ENCODE measurements at places on chromosomes 1 and 21.

- no peak for DNase-seq
Measured at GRCh38 chr1:66154394-66154793, 361.7 kb downstream of the PDE4B start.

DNA sequence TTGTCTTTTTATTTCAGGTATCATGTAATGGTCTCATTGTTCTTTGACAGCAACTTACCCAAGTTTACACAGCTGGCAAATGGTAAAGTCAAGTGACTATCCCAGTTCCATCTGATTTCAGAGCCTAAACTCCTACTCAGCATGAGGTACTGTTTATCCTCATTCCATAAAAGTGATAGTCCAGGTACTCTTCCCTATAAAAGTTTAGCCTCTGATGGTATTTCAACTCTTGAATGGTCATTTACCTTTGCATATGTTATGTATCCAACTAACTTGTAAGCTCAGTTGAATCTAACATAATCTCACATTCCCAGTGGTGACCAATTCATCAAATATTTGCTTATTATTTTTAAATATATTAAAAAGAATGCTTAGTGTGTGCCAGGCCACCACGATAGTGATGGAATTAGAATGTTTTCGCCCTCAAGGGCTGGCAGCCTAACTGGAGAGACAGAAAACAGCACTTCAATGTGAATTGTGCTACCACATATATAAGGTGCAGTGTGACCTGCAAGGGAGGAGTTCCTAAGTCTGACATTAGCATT is 307.1 kb downstream of the CTH start:
- DNase-seq = no peak

DNA sequence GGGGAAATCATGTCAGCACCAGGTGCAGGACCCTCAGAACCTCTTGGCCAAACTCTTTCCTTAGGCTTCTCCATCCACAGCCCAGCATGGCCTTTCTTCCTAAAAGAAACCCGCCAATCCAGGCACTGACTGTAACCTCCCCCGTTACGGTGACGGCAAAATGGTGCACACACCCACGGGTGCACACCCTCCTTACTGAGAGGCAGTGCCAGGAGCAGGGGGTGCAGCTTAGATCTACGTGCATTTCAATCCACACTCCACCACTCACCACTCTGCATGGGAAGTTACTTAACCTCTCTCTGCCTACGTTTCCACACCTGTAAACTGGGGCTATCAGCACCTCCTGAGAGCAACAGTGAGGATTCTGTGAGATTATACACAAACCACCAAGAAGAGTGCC is 31.0 kb downstream of the SUSD4 start:
- no peak for DNase-seq

DNA sequence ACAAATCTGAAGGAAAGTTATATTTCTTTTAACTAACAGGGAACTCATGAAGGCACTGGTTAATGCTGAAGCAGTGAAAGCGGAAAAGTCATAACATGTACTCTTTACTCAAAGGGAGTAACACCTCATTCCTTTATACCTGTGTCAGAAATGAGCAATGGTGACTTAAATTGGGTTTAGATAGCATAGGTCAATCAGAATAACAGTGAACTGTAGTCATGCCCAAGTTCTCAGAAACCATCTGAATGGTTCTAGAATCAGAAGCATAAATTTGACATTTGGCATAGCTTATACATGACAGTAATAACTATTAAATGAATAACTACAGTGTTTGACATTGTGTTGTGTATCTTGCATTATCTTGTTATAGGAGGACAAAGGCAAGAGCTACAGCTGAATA is 382.0 kb downstream of the NUF2 start:
- DNase-seq = no peak

DNA sequence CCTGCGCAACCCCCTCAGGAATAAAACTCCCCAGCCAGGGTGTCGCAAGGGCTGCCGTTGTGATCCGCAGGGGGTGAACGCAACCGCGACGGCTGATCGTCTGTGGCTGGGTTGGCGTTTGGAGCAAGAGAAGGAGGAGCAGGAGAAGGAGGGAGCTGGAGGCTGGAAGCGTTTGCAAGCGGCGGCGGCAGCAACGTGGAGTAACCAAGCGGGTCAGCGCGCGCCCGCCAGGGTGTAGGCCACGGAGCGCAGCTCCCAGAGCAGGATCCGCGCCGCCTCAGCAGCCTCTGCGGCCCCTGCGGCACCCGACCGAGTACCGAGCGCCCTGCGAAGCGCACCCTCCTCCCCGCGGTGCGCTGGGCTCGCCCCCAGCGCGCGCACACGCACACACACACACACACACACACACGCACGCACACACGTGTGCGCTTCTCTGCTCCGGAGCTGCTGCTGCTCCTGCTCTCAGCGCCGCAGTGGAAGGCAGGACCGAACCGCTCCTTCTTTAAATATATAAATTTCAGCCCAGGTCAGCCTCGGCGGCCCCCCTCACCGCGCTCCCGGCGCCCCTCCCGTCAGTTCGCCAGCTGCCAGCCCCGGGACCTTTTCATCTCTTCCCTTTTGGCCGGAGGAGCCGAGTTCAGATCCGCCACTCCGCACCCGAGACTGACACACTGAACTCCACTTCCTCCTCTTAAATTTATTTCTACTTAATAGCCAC is 696 bp downstream of the TGFB2 start:
- no peak for DNase-seq

DNA sequence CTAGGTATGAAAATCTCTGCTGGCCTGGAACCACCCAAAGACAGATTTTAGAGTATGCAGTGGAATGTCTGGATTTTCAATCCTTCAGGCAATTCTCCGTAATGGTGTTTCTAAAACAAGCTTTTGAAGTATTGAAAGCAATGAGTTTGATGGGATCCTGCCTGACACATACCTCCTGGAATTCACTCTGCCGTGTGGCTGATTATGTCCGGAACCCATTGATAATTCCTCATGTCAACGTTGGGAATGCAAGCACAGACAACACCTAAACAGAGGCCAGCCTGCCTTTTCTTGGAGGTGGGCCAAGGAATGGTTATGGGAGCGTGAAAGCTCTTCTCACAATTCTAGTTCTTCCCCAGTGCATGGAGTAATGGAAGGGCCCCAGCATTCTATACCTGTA is 168.9 kb upstream of the HMCN1 start:
- DNase-seq = peak; percentile 55
